ENCODE measurements at places on chromosomes 6 and 20.

DNA sequence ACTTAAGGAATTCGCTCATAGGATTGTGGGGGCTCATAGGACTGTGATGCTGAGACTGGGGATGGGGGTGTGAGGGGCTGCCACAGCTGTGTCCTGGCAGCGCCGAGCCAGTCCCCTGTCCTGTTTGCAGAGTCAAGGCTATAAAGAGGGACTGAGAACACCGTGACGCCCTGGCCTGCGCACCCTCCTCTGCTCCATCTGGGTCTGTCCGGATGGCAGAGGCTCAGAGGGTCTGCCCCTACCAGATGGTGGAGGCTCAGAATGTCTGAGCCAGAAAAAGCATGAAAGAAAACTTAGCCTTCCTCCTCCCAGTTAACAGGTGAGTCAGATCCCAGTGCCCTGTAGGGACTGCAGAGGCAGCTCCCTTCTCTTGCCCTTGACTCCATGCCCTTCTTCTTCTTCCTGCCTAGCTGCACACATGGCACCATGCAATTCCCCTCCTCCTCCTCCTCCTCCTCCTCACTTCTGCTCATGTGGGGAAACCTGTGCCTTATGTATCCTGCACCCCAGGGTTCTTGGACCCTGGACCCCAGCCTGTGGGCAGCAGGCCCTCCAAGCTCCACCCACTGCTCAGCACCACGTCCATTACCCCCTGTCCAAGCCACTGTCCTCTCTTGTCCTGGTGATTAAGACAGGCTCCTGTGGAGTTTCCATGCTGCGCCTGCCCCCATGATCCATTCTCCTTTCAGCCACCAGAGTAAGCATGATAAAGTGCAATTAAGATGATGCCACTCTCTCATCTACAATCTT is 410.0 kb upstream of the SULF2 start:
- no peak for DNase-seq

GRCh38 chr20:37243937-37244571 is 17.6 kb downstream of the GHRH start:
- DNase-seq: no peak

GRCh38 chr20:48329676-48330664 is 497.8 kb downstream of the PREX1 start:
- no peak for DNase-seq

DNA sequence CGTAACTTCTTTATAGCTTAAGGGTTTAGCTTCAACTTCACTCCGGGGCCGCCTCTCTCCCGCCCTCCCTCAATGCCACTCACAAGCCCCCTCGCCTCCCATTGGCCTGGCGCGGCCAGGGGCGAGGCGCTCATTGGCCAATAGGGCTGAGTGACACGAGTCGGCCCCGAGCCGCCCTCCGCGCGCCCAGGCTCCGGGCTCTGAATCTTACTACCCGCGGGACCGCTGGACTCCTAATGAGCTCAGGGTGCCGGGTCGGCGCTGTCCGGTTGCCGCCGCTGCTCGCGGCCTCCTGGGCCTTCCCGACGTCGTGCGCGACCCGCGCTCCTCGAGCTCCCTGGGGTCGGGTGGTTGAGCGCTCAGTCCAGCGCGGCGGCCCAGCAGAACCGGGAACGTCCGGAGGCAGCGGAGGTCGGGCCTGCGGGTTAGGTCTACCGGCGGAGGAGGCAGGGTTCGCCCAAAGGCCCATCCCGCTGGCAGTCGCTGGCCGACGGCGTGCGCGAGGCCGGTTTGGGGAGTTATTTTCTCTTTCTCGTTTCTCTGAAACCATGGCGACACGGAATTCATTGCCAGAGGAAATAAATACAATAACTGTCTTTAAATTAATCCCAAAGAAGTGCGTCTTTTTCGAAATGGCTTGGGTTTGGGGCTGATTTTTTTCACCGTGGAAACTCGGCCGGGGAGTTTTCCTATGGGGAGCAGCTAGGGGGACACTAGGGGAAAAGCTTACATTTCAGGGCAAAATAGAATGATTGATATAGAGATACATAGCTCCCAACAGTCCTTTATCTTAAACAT is at the start of gene SIM1:
Gene SIM1, minus strand, starts transcription at position 19 of the 798 bp plus-strand sequence. CDS start 1,453 bp downstream, outside the sequence.
- peak; percentile 95 for DNase-seq

DNA sequence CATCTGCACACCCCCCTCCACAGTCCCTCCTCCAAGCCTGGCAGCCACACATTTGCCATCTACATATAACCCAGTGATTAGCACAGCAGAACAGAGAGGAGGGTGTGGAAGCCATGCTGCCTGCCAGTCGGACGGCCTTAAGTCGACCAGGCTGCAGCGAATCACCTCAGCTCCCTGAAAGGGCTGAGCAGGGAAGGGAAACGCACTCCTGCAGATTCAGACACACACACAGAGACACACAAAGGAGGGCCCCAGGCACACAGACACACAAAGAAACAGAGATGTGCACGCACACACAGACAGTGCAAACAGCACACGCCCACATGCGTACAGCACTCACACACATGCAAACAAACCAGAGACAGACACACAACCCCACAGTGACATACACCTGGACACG is 11.2 kb upstream of the SIRPA start:
- no peak for DNase-seq

DNA sequence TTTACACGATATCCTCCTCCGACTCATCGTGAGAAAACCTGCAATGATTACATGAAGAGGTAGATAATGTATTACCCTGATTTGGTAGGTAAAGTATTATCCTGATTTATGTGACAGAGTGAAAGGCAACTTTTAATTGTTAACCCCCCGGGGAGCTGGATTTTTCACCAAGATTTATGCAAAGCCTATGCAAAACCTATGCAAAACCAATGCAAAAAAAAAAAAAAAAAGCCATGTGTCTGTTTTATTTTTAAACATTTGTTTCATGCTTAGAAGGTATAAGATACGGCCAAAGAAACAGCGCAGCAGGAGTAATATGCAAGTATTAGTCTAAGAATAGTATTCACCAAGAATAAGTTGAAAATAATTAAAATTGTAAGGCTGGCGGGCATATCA is 109.9 kb downstream of the IPCEF1 start:
- no peak for DNase-seq

DNA sequence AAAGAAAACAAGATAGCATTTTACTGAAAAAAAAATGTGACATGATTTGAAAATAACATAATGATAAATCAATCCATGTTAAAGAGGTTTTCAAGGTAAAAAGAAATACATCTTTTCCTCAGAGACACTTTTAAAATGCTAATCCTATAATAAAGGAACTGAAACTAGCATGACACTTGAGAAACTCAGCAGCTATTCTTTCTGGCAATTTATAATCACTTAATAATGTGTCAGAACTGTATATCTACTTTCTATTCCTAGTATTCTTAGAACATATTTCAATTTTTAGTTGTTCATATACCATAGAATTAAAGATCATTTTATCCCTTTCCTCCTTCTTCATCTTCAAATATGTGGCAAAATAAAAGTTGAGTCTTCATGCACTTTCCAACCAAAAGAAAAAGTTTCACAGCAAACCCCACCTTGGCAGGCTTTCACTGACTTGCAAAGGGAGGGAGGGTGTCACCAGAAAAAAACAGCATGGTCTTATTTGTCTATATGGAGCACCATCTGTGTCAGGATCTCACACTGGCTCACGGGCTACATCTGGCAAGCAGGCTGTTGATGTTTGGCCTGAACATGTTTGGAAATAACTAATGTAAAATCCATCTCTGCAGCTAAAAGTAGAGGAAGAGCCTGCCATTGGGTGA is 48.5 kb downstream of the FHL5 start:
- DNase-seq: no peak

GRCh38 chr6:82363428-82364086 is at the start of gene TPBG:
Gene TPBG, plus strand, starts transcription at chr6:82363817. Its CDS starts 1,145 bp downstream, at chr6:82364962.
- DNase-seq: peak; percentile 77

DNA sequence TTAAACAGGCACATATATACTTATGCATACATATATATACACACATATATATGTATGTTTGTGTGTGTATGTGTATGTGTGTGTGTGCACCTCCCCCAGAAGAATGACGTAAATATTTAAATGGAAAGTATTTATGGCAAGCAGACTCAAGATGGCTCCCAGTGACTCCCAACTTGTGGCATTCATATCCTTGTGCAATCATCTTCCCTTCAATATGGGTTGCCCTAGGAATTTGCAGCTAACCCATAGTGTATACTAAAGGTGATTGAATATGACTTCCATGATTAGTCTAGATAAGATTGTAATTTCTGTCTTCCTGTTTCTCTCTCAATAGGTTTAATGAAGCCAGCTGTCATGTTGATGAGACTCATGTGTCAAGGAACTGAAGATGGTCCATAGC is 127.6 kb downstream of the TRDN start:
- DNase-seq: peak; percentile 25

- DNase-seq: no peak
Observed at GRCh38 chr6:1767481-1768246, 157.9 kb downstream of the FOXC1 start.

- peak; percentile 1 for DNase-seq
Observed at GRCh38 chr6:115583290-115583689, 477.4 kb downstream of the FRK start.

- no peak for DNase-seq
Observed at GRCh38 chr20:21554376-21554890, 40.6 kb upstream of the NKX2-2 start.

DNA sequence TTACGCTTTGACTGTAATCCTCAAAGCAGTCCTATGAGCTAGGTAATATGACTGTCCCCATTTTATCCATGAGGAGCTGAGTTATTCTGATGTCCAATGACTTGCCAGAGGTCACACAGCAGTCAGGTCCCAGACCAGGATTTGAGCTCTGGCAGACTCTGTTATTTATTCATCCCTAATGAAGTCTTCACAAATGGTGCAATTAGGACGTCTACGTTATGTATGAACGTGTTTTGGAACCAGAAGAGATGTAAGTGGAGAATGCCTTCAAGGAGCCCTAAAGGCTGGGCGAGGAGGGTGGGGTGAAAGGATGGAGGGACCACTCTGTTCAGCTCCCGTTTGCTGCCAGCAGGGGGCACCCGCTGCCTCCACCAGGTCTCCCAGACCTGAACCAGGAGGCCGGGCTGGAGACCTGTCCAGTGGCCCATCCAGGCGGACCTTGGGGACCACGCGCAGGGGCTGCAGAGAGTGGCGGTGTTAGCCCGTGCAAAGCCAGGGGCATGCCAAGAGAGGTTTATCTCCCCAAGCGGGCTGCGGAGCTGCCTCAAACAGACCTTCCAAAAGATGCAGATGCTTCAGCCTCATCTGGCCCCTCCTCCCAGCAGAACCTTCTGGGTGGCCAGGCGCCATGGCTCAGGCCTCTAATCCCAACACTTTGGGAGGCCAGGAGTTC is 15.2 kb upstream of the ZNF335 start:
- peak; percentile 81 for DNase-seq

DNA sequence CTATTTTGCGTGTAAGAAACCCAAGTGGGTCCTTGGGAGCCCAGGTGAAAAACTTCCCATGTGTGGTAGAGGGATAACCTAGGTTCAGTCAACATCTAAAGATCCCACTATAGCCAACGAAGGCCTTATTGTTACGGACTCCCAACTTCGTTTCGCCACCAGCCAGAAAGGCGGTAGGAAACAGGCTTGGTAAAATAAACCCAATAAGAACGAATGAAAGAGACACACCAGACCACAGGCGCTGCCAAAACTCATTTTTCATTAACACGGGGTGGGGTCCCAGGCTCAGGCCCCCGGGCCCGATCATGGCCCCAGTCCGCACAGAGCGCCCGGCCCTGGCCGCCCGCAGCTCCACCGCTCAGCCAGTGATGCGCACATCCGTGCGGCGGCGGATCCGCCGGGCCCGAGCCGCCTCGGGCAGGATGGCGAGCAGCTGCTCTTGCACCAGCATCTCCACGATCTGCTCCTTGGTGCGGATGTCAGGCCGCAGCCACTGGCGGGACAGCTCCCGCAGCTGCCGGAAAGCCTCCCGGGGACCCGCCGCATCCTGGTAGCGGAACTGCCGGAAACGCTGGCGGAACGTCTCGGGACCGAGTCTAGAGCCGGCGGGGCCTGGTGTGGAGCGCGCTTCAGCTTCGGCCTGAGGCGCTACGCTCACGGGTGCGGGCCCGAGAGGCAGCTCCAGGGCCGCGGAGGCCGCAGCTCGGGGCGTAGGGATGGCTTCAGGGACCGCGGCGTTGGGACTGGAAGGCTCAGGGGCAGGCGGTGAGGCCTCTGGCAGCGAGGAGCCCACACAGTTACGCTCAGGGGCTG is 709 bp downstream of the SCAND1 start:
- DNase-seq: peak; percentile 56

GRCh38 chr6:140379919-140380318 is 1005.5 kb upstream of the CITED2 start:
- no peak for DNase-seq

- DNase-seq: no peak
Observed at GRCh38 chr6:164042212-164042611, 627.7 kb downstream of the QKI start.

- DNase-seq: peak; percentile 57
Observed at GRCh38 chr6:21277601-21278374, 315.8 kb upstream of the SOX4 start.

DNA sequence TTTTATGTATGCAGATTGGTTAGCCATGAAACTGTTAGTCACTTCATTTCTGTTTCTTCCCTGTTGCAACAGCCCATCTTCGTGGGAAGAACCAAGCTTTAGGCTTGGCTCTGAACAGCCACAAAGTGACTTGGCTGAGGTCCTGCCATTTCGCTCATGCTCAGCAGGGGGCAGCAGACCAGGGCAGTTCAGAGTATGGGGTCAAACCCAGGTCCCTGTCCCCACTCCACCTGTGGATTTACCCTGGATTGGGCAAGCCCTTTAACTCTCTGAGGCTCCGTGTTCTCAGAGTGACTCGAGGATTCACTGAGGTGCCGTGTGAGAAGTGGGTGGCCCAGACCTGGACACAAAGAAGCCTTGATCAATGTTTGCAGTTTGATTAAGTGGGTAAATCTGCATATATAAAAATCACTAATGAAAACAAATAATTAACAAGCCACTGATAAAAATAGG is 19.8 kb upstream of the MAP1LC3A start:
- DNase-seq: peak; percentile 72

DNA sequence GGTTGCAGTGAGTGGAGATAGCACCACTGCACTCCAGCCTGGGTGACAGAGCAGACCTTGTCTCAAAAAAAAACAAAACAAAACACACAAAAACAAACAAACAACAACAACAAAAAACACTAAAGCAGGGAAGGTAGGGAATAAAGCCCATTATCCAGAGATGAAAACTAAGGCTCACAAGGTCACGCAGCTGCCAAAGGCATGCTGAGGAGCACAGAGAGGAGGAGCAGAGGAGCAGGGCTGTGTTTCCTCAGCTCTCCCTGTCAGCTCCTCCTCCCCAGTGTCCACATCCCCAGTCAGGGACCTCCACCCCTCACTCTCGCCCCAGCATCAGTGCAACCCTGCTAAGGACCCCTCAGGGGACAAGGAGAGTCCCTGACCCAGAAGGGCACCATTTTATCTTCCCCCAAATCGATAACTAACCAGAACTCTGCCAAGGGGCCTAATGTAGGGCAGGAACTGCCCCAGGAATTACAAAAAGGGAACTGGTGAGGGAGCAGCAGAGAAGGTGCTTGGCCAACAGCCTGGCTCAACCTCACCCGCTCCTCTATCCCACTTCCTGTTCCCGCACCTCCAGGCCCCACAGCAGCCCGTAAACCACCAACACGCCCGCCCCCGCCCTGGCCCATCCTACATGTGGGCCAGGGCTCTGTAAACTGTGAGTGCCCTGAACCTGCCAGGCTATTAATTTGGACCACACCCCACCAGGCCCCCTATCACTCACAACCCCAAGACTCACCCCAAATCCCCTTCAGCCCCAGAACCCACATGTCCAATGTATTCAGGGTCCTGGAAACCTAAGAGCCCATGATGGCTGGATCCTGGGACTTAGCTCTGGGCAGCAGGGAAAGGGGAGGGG is 9.0 kb downstream of the TEAD3 start:
- DNase-seq: peak; percentile 67

All from trophoblast cell (in vitro differentiated cells and primary cell).